ENCODE measurements at places on chromosomes 11 and 22.

DNA sequence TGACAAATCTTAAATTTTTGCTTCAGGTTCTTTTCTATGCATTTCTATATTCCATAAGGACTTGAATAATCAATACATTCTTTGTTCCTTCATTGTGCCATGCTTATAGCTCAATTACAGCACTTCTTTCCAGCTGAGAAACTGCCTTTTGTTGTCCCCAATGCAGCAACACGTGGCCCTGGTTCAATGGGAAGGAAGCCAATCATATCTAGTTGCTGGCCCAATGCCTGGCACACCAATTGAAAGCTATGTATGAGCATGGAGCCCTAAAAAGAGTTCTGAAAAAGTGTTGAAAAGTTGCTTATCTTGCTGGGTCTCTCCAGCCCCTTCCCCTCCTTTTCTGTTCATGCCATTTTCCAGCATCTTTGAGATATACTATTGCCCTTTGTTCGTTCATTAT, 448.0 kb upstream of the FAT3 start:
- peak; percentile 59 for DNase-seq

DNA sequence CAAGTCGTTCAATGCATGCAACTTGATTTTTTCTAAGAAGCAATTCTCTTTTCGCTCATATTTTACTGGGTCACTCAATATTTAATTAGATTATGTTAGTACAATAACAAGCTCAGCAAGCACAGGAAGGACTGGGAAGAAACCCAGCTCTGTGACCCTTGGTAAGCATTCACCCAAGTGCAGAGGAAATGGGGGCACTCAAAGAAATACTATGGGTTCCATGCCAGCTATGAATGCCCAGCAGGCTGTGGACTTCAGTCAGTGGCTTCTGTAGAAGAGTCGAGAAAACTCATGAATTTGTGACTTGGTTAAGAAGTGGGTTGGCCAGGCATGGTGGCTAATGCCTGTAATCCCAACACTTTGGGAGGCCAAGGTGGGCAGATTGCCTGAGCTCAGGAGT, 123.6 kb downstream of the GALNT18 start:
- no peak for DNase-seq

- no peak for DNase-seq
Measured at GRCh38 chr22:35195821-35196220, 61.5 kb upstream of the HMGXB4 start.

- no peak for DNase-seq
Measured at GRCh38 chr22:30717952-30718351, 23.3 kb downstream of the OSBP2 start.

GRCh38 chr11:121603316-121603715, 150.5 kb upstream of the SORL1-AS1 start:
- no peak for DNase-seq

DNA sequence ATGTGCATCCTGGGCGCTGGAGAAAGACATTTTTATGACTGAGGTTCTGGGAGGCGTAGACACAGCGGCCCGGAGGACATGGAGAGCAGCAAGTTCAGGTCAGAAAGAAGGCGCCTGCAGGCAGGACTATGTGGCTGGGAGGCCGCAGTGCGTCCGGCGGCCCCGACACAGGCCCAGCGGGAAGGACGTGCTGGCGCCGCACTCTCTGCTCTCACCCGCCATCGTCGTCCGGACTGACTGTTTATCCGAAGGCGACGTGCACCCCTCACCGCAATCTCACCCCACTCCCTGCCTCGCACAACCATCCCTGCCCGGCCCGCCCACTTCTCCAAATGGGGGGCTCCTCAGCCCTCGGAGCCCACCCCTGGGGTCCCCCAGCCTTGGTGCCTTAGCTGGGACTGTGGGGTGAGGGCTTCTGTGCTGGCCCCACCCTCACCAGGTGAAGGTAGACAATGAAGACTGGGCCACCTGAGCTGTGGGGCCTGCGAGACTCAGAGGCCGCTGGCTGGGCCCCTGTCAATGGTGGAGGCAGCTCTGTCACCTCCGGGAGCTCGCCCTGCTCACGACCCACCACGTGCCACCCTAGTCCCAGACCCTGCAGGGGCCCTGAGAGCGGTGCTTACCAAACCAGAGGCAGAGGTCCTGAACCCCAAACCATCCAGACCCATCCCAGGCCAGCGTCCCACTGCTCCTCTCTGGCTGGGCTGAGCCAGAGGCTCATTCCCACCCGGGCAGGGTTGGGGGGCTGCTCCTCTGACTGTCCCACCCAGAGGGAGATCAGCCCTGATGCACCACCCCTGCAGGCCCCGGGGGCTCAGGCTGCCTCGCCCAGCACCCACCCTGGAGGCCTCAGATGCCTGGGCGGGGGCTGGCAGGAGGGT, 16.2 kb upstream of the MUC5B start:
- DNase-seq: no peak

- DNase-seq: no peak
Measured at GRCh38 chr11:131874070-131874469, 503.7 kb downstream of the NTM start.

DNA sequence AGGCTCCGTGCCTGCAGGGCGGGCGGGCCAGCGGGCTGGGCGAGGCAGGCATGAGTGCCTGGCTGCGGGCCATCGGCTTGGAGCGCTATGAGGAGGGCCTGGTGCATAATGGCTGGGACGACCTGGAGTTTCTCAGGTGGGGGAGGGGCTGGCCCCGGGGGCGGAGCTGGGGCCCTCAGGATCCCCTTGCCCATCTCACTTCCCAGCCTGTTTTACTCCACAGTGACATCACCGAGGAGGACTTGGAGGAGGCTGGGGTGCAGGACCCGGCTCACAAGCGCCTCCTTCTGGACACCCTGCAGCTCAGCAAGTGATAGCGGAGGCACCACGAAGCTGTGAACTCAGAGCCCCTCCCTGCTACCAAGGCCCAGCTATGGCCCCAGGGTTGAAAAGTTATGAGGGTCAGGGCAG, 5.9 kb downstream of the PHOX2A start:
- DNase-seq: no peak

DNA sequence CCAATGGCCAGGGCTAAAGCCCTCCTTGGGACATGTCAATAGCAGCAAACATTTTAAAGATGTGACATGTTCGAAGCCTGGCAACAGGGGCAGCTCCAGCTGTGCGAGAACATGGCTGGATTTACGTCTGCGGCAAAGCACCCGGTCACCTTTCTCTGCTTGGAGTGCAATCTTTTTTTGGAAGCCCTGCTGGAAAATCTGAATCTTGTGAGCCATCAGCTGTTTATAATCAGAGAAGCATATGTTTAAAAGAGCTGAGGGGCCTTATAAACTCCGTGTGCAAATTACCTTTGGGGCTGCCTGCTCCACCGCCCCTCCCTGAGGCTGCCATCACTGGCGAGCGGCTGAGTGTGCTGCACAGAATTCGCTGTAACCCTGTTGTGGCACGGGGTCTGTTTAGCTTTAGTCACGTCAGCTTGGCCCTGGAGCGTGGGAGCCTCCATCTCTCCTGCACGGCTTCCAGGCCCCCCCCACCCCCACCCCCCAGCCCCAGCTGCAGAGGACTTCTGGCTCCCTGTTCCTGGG, 9.0 kb upstream of the KCNQ1OT1 start:
- no peak for DNase-seq

- no peak for DNase-seq
Measured at GRCh38 chr22:33405194-33405593, 347.0 kb upstream of the SYN3 start.

DNA sequence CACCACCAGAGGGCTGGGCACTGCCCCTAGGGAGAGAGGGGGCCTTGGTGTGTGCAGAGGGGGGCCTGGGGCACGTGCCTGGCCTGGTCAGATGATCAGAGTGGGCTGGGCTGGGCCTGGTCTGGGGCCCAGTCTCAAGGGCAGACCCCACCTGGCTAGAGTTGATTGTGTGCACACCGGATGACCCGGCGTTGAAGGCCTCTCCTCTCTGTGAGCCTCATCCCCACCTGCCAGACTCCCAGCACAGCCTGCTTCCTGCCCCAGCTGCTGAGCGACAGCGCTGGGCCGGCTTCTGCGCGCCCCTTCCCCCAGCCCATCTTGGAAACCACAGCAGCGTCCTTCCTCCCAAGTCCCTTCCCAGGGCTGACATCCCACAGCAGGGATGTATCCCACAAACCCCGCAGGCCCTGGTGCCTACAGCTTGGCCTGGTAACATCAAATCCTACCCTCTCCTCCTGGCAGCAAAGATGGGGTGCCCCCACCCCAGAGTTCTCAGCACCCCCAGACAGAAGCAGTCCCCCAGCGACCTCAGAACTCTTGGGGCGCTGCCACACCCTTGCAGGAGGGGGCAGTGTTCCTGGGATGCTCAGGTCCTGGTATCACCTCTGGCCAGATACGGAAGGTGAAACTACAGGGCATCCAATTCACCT, 11.0 kb upstream of the TSSC4 start:
- no peak for DNase-seq

GRCh38 chr11:95143106-95143681, 53.5 kb downstream of the ENDOD1 start:
- no peak for DNase-seq

GRCh38 chr11:74442636-74443035, 24.7 kb downstream of the KCNE3 start:
- DNase-seq: no peak

DNA sequence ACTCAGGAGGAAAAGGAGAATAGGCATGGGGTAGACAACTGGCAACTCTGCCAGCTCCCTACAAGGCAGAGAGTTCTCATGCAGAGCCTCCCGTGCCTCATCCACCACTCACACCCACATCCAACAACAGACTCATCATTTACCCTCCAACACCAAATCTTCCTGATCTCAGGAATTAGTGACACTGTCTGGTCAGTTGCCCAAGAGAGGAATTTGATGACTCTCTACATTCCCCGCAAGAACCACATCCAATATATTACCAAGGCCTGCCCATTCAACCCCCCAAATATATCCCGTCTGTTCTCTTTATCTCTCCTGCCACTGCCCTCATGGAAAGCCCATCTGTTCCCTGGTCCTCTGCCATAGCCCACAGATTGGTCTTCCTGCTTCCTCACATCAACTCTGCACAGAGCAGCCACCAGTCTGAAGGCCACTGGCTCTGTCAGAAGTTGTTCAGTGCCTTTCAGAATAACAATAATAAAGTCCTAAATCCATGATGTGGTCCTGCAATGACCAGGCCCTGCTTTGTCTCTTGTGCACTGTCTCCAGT, 57.5 kb upstream of the CD82 start:
- DNase-seq: no peak

DNA sequence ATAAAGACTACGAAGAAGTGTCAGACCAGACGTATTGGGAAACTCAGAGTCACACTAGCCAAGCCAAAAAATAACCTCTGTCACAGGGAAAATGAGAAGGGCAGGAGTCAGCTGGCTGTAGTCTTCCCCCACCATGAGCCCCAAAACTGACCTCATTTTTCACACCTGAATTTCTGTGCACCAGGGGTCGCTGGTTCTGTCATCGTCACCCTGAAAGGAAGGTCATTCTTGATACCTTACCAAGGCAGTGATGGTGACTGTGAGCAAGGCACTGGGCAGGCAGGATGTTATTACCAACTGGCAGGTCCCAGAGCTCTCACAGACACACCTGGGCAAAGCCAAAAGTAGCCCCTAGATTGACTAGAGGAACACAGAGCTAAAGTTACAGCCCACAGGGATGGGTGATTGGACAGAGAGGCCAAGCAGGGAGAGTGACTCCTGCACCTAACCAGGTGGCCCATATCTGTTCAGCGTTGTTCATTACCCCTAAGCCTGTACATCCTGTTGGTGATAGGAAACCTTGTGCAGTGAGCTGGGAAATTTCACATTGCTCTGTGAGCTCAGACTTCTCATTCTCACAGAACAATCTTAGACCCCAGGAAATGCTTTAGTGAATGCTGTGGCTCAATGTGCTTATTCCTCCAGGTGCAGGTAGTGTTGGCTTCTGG, 32.3 kb upstream of the OR56A1 start:
- no peak for DNase-seq
